ENCODE measurements at places on chromosomes 2 and 18. TPM values are rescaled to one million over a fixed set of nuclear protein-coding genes. Genes with fewer than 3 reads are reported as not detected.

- no peak for DNase-seq
Observed at GRCh38 chr2:140786585-140786984, 1344.2 kb downstream of the LRP1B start.

GRCh38 chr2:98637401-98638147 lies 29.2 kb downstream of the UNC50 start:
- no peak for DNase-seq

- DNase-seq = peak; percentile 67
Observed at GRCh38 chr2:188291617-188292347, at the start of gene GULP1. TSS of gene GULP1 (plus strand) at chr2:188291874. CDS start at chr2:188477703, 185,829 bp downstream.

GRCh38 chr2:12265646-12266045 lies 451.1 kb upstream of the TRIB2 start:
- DNase-seq = no peak

DNA sequence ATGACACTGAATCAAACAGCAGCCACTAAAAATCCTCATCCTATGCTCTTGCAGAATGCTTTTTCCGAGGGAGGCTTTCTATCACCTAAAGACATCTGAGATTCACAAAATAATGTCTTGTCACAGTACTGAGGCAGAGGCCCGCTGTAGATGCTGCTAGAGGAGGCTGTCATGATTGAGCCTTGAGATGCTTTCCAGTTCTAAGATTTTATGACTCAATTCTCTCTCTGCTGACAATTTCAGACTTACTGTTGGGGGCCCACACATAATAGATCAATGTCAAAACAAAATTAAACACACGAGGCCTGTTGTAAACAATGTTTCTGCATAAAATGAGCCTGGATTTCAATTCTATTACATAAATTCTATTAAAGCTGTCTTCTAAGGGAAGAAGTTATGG lies 132.7 kb upstream of the ARL4C start:
- no peak for DNase-seq

DNA sequence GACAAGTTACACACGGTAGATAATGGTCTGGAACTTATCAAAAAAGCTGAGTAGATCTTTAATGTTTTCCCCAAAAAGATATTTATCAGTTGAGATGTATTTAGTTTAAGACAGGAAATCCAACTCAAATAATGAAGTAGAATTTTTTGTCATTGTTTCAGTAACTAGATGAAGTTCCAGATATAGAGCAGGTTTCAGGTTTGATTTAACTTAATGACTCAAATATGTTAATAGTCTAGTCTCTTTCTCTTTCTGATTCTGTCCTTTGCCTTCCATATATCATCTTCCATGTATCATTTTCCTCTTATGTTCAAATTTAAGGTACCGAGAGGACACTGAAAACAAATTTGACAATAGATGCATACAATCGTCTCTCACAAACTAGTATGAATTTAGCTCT lies 23.6 kb upstream of the DOCK10 start:
- DNase-seq = no peak

DNA sequence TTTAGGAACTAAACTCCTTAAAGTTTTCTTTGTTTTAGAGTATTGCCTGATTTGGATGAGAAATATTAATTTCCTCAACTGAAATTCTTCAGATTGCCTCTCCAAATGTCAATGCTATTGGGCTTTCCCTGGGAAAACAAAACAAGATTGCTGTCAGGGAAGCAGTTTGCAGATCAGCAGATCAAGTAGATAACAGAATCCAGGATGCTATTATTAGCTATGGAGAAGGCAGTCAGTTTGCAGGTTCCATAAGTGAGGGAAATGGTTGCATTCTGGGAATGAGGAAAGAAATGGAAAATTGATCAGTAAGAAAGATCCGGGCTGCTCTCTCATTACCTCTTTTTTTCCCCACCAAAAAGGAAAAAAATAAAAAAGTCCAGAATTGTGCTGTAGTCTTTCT lies 11.0 kb downstream of the LINC00305 start:
- no peak for DNase-seq

- no peak for DNase-seq
Observed at GRCh38 chr18:63421514-63421913, 762 bp downstream of the VPS4B start.

GRCh38 chr2:127434515-127434914 lies 16.3 kb downstream of the PROC start:
- no peak for DNase-seq

GRCh38 chr2:126776255-126776654 lies 120.3 kb downstream of the GYPC start:
- no peak for DNase-seq

- no peak for DNase-seq
Observed at GRCh38 chr2:76867854-76868253, 654.3 kb downstream of the LRRTM4 start.

DNA sequence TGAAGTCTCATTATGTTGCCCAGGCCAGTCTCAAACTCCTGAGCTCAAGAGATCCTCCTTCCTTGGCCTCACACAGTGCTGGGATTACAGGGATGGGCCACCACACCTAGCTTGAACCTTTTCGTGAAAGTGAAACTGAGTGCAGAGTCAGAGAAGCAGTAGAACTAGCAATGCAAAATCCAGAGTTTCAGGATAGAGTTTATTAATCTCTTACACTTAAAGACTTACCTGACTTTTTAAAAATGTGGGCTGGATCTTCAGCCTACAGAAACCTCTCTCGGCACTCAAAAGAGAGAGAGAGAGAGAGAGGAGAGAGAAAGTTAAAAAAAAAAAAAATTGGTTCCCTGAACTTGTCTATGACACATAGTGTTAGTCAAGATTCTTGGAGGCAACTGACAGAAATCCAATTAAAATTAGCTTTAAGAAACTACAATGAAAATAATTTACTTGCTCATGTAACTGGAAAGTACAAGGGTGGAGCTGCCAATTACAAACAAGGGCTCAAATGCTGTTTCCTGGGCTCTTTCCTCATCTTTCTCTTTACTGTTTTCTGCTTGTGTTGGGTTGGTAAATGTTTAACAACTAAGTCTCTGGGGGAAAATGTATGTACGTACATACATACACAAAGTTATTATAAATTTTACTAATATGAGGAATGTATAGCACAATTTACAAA lies 98.1 kb upstream of the CERS6 start:
- peak; percentile 24 for DNase-seq

- no peak for DNase-seq
Observed at GRCh38 chr2:234976479-234977227, 24.8 kb downstream of the SH3BP4 start.

GRCh38 chr18:55998801-55999385 lies 410.9 kb upstream of the TCF4 start:
- DNase-seq = no peak

GRCh38 chr18:25332002-25332401 lies 20.0 kb downstream of the ZNF521 start:
- DNase-seq = no peak

DNA sequence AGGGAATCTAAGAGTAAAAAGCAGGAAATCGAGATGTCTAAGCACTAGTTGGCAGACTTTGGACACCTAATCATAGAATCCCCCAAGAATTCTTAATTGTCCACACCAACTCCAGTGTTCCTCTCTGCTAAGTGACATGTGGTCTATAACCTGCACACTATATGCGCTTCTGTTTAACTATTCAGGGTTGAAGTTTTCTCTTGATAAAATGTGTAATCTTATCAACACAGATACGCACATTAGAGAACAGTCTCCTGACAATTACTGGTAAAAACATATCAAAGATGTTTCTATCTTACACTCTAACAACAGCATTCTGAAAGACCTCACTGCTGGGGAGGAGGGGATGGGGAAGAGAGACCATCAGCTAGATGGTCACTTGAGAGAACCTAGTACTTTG lies 3.9 kb downstream of the ABCB11 start:
- no peak for DNase-seq

DNA sequence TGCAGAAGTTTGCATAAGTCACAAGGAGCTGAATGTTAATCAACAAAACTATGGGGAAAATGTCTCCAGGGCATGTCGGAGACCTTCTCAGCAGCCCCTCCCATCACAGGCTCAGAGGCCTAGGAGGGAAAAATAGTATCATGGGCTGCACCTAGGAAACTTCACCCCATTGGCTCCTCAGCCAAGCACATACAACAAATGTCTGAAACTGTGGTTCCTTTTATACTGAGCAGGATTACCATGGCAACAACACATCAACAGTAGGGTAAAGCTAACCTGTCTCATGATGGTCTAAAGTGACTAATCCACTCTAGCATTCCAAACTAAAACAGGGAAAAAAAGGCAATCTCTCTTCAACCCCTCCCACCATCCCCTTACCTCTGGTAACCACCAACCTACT lies 3.2 kb upstream of the NEMP2 start:
- DNase-seq = no peak

DNA sequence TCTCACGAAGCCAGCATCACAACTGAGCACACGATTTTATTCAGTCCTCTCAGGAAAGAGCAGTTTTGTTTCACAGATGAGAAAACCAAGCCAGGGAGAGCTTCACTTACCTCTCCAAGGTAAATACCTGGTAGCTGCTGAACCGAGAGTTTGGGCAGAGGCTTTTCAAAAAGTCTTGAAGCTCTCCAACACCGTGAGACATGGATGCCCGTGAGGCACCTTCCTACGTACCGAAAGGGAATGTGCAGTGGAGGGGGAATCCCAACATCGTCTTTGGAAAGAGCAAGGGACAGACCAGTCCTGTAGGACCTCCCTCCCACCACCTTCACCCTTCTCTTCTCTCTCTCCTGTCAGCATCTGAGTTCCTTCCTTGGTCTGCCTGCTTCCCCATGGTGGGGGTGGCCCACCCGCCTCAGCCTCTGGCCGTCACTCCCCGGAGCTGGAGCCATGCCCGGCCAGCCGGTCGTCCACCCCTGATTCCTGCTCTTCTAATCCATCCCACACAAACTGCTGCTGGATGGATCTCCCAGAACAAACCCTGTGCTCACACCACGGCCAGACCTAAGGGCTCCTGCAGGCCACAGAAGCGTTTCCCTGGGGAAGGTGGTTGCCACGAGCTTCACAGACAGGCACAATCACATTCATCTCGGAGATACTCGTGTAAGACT lies 97.3 kb upstream of the SNTG2 start:
- no peak for DNase-seq

GRCh38 chr2:95270541-95271081 lies 3.6 kb upstream of the PROM2 start:
- peak; percentile 1 for DNase-seq

DNA sequence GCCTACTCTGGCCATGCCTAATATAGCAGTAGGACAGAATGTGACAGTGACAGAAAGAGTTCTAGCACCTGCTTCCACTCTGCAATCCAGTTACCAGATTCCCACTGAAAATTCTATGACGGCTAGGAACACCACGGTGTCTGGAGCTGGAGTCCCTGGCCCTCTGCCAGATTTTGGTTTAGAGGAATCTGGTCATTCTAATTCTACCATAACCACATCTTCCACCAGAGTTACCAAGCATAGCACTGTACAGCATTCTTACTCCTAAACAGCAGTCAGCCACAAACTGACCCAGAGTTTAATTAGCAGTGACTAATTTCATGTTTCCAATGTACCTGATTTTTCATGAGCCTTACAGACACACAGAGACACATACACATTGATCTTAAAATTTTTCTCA lies 45.2 kb upstream of the TTR start:
- DNase-seq = no peak

- no peak for DNase-seq
Observed at GRCh38 chr2:222264791-222265320, 33.9 kb downstream of the PAX3 start.

DNA sequence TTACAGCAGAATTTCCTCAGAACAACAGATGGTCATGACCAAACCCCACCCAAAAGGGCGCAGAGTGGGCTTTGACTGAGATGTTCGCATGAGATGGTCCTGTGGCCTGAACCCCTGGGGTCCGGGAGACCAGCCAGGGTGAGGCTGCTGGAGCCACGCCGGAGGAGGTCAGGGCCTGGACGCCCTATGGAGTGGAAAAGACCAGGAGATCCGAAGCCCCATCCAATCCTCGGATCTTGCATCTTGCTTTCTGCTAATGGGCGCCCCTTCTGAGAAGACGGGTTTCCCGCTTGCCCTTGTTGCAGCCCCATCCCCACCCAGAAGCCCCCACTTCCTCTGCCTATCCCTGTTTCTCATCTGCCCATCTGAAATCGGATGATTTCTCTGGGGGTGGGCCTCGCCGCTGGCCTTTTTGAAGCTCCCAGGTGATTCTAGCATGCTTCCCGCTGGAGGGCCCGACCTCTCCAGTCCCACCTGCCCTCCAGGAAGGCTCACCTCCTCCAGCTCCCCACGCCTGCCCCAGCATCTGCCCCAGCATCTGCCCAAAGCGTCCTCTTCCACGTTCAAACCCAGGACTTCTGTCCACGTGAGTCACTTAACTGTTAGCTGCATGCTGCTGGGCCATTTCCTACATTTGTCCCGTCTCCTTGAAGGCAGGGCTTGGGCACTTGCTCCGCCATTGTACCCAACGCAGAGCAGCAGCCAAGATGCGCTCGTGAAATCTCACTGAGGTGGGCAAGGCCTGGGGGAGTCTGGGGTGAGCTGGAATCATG lies 4.3 kb upstream of the CNDP1 start:
- DNase-seq = no peak

- DNase-seq = no peak
Observed at GRCh38 chr2:215447056-215447455, 11.2 kb upstream of the FN1 start.

DNA sequence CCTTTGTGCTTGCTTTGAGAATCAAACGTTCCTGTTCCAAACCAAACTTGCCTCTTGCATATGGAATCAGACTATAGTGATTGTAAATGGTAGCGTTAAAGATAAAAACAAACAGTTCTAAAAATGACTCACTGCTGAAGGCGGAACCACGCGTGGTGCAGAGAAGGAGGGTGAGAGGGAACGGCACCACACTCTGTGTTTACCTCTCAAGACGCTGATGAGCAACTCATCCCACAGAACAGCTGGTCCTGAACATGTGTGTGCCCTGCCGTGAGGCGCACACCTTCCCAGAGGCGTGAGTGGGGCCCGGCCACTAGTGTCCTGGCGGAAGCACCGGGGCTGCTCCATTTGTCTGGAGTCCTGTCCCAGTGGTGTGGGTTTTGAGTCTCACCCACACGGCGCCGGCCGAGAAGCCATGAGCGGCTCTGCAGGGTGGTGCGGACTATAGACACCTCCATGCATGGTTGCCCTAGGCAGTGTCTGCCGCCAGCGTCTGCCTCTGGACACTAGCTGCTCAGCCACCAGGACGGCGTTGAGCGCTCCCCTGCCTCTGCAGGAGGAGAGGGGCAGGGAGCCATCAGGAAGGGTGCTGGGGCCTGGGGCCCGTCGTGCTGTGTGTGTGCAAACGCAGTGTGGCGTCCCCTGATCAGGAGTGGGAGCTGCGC lies 52.1 kb downstream of the NFATC1 start:
- DNase-seq = no peak

GRCh38 chr18:79211844-79212243 lies 142.7 kb downstream of the ATP9B start:
- no peak for DNase-seq

Gene EMILIN2
- 18.3 TPM for total RNA-seq

Gene ERICH2
- total RNA-seq = not detected

Gene XDH
- 75.4 TPM for total RNA-seq

Gene ZSCAN30
- 9.7 TPM for total RNA-seq

Gene LONRF2
- 0.41 TPM for total RNA-seq

Gene TTC27
- total RNA-seq = 12.4 TPM

Gene KCNJ13
- not detected for total RNA-seq

Gene KIF5C
- 1.5 TPM for total RNA-seq

Gene MRPL30
- total RNA-seq = 22.5 TPM

Gene SEMA4C
- total RNA-seq = 14.4 TPM

Gene HOXD9
- total RNA-seq = 2.1 TPM

Gene NGEF
- total RNA-seq = 20.1 TPM

Gene LBX2
- 1.0 TPM for total RNA-seq

All from mucosa of descending colon (tissue), 3 donors.